Activated CD4-positive, CD25-positive, alpha-beta regulatory T cell treated with anti-CD3 and anti-CD28 coated beads, Interleukin-2, amount 50 U/mL, for 72 hours (primary cell): ENCODE measurements at places on chromosomes 12 and 14.

DNA sequence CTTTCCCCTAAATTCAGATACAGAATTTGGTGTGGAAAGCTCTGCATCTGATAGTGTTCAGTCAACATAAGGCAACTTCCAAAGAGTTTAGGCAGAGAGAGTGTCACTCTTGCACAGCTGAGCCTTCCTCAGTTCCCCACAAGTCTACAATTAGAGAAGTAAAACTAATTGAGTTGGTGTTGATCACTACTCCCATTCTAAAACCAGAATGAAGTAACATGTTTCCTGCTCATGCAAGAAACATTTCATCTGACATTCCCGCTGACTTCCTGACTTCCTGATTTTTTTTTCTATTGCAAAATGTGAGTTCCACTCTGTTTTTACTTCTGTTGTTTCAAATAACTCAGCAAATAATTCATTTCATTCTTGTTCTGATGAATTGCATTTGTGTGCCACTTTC lies 271.0 kb downstream of the ALG10B start:
- DNase-seq, result no peak

DNA sequence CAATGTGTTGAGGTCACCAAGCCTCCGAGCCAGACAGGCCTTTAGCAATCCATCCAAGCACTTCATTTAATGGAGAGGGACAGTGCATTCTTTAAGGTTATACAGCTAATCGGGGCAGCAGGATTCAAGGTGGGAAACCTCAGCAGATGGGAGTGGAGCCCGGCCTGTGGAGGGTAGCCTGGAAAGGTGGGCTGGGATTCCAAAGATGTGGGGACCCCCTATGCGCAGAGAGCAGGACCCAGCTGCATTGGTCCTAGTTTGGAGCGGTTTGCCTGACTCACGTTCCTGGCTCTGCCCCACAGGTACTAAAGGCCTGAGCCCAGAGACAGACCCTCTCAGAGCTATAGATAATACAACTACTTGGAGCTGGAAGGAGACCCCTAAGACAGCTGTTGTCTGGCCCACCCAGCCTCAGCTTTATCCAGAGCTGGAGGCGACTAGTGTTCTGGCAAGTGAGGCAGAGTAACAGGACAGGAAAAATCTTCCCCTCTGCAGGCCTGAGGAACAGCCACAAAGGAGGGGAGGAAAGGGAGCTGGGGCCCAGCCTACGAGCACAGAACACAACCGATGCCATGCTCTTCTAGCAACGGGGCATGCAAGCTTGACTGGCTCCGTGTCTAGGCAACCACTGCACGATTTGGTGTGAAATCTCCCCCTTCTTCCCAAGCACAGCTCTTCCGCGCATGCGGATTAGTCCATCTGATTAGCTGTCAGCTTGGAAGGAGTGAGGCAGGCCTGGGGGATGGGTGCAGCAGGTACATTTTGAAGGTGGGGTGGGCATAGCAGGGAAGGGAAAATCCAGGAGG lies 1.1 kb upstream of the MYH7 start:
- DNase-seq, result no peak

DNA sequence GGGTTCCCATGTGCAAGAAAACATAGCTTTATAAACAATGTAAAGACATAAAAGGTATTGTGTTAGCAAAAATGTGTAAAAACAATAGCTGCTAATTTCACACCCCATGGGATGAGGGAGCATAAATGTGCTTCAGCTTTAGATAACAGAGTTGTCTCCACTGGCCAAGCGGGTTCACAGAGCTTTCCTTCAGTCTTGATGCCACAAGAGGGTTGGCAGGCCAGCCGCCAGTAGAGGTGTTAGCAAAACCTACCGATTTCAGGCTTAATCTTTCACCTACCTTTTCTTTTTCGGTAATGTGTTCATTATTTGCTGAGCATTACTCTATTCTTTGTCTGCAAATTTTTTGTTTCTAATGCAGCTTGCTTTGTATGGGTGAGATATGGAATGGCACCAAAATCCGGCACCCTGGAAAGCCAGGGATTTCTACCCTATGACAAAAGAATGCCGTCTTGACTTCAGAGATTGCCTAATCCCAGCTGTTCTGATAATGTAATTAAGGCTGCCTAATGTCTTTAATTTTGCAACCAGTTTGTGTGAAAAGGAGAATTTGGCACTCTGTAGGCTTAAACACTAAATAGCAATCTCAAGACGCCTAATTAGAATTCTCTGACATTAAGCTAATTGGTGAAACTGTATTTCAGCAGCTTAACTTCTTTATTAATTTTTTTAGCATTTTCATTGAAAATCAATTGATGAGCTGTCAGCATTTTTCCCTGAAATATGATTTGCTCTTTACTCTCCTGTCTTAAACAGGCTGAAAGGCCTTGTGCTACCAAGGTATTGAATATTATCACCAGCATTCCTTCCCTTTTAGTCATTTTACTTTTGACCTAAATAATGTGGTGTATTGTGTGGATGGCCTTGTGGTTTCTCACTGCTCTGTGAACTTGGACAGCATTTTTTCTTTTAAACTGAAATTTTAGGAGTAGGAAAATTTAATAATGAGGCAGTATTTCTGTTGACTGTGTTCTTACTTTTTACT lies 60.7 kb downstream of the POLR3B start:
- DNase-seq, result no peak

- DNase-seq, result no peak
Observed at GRCh38 chr12:80553316-80553715, 109.3 kb downstream of the PTPRQ start.

DNA sequence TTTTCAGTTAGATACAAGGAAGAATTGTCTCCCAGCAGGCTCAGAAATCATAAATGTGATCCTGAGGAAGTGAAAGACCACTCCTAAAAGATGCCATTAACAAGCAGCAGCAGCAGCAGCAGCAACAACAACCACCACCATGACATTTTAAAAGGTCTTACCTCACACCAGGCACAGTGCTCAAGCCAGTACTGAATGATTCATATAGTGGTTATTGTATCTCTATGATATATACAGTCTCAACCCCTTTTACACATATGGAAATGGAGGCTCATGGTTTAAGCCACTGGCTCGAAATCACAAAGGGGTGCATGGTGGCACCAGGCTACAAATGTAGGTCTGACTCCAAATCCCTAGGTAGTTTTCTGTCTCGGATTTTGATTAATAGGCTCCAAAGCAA lies 126.9 kb downstream of the KTN1 start:
- DNase-seq, result no peak

DNA sequence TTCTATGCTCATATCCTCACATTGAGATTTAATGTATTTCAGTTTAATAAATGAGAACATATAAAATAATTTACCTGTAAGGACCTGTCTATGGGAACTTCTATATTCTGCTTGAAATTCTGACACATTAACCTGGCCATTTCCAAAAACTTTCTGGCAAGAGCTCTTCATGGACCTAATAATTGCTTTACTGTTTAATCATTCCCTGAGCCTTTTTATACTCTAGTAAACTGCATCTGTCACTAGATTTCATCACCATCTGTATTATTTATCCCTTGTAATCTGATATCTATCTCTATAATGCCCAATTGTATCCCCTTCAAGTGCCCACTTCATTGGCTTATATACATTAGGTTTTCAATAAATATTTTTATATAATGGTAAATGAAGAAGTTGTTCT lies 327.7 kb downstream of the RAD51B start:
- no peak for DNase-seq

- DNase-seq, result no peak
Observed at GRCh38 chr12:123468786-123469185, 10.8 kb downstream of the SNRNP35 start.

GRCh38 chr12:11739980-11740577 lies 90.6 kb downstream of the ETV6 start:
- no peak for DNase-seq
